D341Med (cell line): ENCODE measurements at places on chromosomes 6 and 20.
A peak's percentile ranks its signal among the peaks of the same experiment; 100 is the strongest.

- DNase-seq: no peak
These were observed 35.0 kb upstream of the TULP1 start for GRCh38 chr6:35547676-35548075.

GRCh38 chr6:46015119-46015968 is at the start of gene CLIC5:
TSS of gene CLIC5 (minus strand) at chr6:46015860. CDS start at chr6:46015542, 318 bp downstream.
- DNase-seq: peak; percentile 61

DNA sequence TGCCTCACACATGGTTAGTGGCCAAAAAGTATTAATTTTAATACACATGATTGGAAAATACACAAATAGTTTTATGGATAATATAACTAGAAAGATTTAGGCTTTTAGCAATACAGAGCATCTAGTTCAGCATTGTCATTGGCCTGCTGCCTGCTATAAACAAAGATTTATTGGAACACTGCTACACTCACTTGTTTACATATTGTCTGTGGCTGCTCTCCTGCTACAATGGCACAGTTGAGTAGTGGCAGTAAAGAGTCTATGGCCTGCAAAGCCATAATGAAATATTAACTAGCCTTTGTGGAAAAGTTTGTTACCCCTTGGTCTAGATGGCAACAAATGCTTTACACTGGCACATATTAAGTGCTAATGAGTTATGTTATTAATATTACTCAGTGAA is 37.8 kb downstream of the ZNF451 start:
- no peak for DNase-seq

DNA sequence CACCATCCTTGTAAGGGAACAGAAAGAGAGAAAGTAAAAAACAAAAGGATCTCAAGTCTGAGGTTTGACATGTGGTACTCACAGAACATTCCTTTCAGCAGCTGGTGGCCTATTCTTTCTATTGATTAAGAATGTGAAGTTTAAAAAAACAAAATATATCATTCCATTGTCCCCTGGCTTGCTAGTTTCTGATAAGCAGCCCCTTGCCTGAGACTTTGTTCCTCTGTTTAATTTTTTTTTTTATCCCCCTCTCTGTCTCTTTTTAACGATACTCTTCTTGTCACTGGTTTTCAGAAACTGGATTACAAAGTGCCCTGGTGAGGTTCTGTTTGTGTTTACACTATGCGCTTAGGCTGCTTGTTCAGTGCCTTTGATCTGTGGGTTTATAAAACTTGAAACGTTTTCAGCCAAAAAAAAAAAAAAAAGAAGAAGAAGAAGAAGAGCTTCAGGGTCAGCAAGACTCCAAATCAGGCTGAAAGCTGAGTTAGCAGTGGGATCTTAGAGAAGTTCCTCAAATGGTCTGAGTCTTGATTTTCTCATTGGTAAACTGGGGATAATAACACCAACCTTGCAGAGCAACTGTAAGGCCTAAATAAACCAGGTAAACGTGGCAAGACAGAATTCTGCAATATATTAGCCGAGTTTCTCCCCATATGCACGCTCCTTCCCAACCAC is 45.1 kb upstream of the SLC22A23 start:
- no peak for DNase-seq

- no peak for DNase-seq
These were observed 19.0 kb upstream of the KIFC1 start for GRCh38 chr6:33372526-33373123.

DNA sequence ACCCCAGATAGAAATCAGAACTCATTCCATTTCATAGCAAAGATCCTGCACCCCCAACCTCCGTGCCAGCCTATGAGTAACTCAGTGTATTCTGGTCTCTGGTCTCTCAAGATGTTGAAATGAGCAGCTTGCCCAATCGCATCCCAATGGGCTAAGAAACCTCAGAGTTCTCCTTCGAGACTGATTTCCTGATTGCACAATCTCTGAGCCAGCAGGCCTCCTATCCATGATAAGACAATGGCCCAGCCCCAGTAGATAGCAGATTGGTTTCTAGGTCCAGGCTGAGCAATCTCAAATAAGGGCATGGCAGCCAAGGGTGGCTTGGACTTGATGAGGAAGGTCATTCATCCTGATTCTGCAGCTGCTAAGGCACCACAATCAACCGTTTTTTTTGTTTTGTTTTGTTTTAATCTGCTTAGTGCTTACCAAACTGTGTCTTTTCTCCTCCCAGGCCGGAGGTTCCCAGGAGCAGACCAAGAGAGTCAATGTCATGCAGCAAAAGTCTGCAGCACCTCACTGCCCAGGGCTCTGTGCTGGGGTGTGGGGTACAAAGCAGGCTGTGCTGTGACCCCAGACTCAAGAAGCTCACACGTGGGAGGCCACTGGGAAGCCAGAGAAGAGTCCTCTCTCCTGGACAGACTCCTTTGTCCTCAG is 125.1 kb upstream of the NXT1 start:
- no peak for DNase-seq

- DNase-seq: no peak
These were observed 65.7 kb downstream of the UNC5CL start for GRCh38 chr6:40973304-40973703.

- no peak for DNase-seq
These were observed 10.8 kb downstream of the CAGE1 start for GRCh38 chr6:7378740-7379139.

- DNase-seq: no peak
These were observed 119.1 kb upstream of the SLC2A12 start for GRCh38 chr6:134171517-134171916.

GRCh38 chr6:82118150-82118562 is 129.4 kb downstream of the IBTK start:
- no peak for DNase-seq

DNA sequence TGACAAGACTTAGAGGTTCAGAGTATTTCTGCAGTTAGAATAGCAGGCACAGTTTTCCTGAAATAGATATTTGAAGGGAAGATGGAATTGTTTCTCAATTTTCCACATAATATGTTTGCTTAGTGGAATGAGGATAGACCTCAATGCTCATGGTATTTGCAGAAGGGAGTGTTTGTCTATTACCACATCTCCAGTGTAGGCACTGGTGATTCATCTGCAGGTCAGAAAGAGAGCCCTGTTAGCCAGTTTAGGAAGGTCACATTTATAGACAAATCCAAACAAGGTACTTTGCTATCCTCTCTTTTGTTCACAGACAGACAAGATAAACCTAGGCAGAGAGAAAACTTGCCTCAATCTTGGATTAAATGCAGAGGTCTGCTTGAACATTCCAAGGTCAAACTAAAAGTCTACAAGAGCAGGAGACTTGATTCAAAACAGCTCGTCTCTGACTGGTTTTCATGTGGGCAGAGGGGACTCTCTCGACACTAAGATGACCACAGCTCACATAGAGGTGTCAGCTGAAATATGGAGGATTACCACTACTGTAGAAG is 22.8 kb downstream of the ISM1 start:
- DNase-seq: no peak

- no peak for DNase-seq
These were observed 26.6 kb downstream of the FOXC1 start for GRCh38 chr6:1636272-1636825.

DNA sequence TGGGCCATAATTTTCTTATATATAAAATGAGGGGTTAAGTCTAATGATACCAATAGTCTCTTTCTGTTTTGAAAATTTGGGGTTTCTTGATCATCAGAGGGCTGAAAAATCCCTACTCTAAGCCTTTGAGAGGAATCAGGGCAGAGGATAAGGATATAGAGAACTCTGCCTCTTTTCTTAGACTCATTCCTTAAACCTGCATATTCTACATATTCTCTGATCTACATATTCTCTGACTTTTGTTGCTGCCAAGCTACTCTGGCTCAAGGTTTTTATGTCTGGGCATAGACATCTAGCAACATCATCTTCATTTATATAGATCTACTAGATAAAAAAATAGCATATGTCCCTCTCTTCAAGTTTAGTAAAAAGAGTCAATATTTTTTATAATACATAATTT is 71.2 kb downstream of the FLRT3 start:
- DNase-seq: no peak

GRCh38 chr6:162873537-162873936 is 145.8 kb downstream of the PACRG start:
- DNase-seq: no peak

- no peak for DNase-seq
These were observed 117.0 kb upstream of the MLIP start for GRCh38 chr6:53994201-53994600.

GRCh38 chr20:33740189-33740588 is 8.4 kb downstream of the ZNF341 start:
- DNase-seq: no peak

DNA sequence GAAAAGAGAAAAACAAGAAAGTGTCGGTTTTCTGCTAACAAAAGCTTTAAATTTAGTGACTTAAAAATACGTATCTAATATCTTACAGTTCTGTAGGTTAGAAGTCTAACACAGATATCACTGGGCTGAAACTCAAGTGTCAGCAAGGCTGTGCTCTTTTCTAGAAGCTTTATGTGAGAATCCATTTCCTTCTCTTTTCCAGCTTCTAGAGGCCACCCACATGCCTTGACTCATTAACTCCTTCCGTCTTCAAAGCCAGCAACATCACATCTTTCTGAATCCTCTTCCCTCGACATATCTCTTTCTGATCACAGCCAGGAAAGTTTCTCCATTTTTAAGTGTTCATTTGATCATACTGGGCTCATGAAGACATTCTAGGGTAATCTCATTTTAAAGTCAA is 262.0 kb downstream of the MAFB start:
- DNase-seq: no peak

- DNase-seq: no peak
These were observed 88.0 kb downstream of the CLIC5 start for GRCh38 chr6:45927421-45928320.

GRCh38 chr6:153044295-153044694 is 41.8 kb upstream of the MTRF1L start:
- DNase-seq: no peak

DNA sequence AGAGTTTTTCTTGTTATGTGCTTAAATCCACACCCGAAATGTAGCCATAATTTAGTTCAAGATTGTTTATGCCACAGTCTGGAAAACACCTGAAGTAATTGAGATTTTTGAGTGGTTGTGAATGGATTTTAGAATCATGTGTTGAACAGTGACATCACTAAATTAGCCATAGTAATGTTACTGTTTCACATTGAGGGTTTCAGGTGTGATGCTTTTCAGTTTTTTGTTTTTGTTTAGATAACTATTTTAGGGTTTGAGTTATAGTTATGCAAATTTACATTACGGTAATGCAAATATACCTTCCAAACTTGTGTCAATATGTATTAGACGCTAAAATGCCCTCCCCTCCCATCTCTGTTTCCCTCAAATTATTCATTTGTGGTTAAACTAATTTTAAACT is 22.9 kb downstream of the QKI start:
- no peak for DNase-seq

DNA sequence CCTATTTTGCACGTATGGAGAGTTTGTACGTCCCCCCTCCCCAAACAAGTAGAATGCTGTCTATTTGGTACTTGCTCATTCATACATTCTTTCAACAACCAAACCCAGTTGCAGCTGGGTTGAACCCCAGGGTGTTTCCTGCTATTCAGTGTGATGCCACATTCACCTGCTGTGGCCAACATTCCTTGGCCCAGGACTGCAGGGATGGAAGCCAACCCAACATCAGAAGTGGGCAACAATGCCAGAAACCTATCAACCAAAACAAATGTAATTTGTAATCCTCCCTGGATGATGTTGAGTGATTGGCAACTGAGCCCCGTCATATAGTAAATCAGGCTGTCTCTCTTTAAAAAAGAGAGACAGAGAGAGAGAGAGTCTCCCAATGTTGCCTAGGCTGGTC is 8.9 kb downstream of the NT5E start:
- DNase-seq: no peak

- DNase-seq: no peak
These were observed 24.0 kb downstream of the CMTR1 start for GRCh38 chr6:37456816-37457560.

GRCh38 chr6:122749451-122750050 is 30.0 kb upstream of the FABP7 start:
- no peak for DNase-seq

DNA sequence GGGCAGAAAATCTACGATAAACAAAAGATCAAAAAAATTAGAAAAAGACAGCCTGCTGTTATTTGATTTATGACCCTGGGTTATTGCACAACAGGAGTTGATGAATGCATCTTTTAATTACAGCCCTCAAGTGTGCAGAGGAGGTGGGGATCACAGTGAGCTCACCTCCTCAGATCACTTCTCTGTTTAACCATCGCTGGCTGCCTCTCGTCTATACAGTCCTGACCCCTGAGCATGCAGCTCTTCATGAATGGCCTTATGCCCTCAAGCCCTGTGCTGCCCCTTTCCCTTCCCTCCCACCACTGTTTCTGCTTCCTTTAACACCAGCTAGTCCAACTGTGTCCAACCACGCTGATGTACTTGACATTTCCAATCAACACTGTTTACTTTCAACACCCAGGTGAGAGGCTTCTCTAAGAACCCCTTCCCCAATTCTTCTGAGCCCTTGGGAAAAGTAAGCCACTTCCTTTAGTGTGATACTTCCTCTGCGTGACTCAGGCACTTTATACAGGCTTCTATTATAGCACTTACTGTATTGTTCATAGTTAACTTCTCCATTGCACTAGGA is 60.6 kb upstream of the RIPOR2 start:
- DNase-seq: no peak

DNA sequence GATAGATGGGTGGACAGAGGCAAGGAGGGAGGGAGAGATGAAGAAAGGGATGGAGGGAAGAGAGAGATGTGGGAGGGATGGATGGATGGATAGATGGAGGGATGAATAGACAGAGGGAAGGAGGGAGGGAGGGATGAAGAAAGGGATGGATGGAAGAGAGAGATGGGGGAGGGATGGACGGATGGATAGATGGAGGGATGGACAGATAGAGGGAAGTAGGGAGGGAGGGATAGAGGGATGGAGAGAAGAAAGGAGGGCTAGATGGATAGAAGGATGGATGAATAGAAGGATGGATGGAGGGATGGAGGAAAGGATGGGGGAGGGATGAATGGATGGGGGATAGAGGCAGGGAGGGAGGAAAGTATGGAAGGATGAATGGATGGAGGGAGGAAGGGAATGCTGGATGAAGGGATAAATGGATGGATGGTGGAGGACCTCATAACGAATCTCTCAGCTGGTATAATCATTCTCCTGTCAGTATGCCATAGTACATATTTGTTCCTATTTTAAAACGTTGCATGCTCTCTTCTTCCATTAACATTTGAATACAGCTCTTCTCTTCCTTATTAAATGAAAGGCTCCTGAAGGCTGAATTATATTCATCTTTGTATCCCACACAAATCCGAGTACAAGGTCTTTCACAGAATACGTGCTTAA is 136.4 kb downstream of the HIVEP2 start:
- DNase-seq: no peak
